ENCODE measurements at places on chromosomes 7 and 10.

- no peak for DNase-seq
Observed at GRCh38 chr10:79406683-79407422, 38.6 kb downstream of the ZCCHC24 start.

DNA sequence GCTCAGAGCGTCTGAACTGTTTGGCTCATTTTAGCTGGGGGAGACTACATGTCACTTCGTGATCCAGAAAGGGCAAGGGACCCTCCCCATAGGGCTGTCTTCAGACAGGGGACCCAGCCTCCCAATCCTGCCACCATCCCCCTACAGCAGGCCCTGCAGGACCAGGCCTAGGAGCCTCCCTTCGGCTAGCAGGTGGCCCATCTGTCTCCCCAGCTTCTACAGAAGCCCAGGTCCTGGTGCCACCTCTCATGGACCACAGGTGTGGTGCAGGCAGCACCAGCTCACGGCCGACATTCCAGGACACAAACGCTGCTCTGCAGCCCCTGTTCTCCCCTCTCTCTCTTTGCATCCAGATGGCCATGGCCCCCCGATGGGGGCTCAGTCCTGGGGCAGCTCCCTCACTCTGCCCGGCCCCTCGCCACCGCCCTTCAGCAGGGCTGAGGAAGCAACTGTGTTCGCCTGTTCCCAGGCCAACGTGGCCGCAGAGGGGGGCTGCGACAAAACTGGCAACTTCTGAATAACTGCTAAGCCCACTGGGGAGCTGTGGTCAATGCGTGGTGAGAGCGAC is 10.3 kb downstream of the TECPR1 start:
- no peak for DNase-seq

DNA sequence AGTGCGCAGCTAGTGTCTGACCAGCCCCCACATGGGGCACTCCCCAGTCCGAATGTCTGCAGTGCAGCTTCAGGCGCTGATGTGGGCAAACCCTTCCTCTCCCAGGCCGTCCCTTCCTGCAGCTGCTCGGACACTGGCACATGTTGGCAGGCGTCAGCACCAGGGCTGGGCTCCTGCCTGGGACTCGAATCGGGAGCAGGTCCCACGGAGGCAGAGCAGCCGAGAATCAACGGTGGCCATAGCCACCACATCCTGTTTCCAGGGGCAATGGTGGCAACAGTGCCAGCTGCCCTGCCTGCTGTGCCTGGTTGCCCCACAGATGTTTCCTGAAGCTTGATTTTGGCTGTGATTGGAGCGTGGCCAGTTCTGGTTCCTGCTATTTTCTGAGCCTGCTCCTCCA is 65.8 kb downstream of the MGMT start:
- DNase-seq: peak; percentile 14

GRCh38 chr7:99219985-99220384 is 12.1 kb upstream of the KPNA7 start:
- DNase-seq: no peak

DNA sequence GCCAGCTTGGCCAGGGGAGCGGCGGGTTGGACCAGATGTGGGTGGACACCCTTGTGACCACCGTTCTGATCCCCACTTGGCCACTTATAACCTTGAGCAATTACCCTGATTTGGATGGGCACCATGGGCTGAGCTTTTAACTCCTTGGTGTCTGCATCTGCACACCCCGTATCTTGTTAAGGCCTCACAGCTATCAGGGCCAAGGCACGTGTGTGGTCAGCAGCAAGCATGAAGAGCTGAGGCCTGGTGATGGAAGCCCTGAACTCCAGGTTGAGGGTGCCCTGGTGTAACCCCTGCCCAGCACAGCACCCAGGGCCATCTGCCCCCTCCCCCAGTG is 89.2 kb downstream of the ZMIZ1 start:
- no peak for DNase-seq

GRCh38 chr7:3067193-3067592 is 23.5 kb upstream of the CARD11 start:
- DNase-seq: no peak

GRCh38 chr10:80480852-80481251 is 26.7 kb downstream of the TSPAN14 start:
- DNase-seq: no peak

DNA sequence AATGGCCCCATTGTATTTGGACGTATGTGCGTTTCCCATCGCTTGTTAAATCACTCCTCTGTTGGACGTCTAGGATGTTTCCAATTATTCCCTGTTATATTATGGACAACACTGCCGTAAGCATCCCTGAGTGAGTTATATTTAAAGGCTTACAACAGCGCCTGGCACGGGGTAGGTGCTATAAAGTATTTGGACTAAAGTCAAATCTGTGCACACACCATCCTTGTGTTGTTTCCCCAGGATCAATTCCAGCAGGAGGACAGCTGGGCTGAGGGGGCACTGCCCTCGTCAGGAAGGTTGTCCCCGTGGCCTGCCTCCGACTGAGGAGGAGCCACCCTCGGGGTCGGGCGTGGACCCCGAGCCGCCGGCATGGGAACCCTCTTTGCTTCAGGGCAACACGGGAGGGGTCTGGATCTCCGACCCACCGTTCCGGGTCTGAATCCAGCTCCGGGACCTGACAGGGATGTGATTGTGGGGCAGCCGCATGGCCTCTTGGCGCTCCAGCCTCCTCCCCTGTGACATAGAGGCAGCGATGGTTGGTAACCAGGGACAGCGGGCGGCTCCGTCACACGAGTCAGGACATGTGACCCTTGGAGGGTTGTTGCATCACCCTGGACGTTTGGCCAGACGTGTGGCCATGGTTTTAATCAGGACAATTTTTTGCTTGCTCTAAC is 1.5 kb upstream of the JAKMIP3 start:
- DNase-seq: no peak
